H1 (cell line): ENCODE measurements at places on chromosomes 7 and 10. TPM values are rescaled to one million over a fixed set of nuclear protein-coding genes. Genes with fewer than 3 reads are reported as not detected.

The VAX1 gene
- total RNA-seq, result not detected in 2 replicates

The CYP26C1 gene
- 0.21 and 0.28 TPM in 2 replicates for total RNA-seq

The LRRN3 gene
- total RNA-seq, result 0.19 and 0.20 TPM in 2 replicates

The OPALIN gene
- not detected in 2 replicates for total RNA-seq

The PAPOLB gene
- total RNA-seq, result 0.11 and 0.15 TPM in 2 replicates

The ANKRD7 gene
- not detected in 2 replicates for total RNA-seq

DNA sequence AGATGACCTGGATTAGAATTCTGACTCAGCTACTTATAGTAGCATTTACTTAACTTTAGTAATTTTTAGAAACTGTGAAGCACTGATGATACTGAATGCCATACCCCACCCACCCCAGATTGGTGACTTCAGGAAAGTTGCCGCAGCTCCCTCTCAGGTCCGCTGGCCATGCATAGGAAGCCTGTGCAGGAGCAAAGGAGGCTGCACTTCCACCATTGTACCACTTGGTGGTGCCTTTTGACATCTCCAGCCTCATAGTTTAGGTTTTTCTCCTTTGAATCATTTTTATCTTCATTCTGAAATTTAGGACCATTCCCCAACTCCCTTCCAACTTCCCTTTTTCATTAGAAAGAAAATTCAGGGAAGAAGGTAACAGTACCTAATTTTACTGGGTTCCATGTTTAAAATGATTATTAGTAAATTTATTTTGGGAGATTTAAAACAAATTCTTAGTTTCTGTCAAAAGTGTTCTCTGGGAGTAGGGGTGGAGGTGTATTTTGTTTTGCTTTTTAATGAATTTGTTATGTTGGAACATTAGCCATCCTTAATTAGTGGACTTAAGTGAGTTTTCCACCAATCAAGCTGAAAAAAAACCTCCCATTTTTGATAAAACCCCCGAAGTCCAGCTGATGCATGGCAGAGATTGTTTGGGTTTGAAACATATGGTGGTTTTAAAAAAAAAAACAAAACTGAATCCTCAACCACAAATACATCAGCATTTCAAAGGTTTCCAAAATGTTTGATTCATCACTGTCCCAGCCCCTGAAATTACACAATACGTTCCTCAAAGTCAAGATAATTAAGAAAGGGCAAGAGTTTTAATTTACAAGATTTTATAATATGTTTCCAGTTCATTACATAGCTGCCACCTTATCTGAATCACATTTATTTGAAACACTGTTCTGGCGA, 109.6 kb downstream of the WNT2 start:
- H3K4me3 ChIP-seq, result no peak overlapping the region
- peak; percentile 70 for DNase-seq
- no peak overlapping the region for H3K27ac ChIP-seq
- no peaks in the 10 kb centered on the region for H3K36me3 ChIP-seq

DNA sequence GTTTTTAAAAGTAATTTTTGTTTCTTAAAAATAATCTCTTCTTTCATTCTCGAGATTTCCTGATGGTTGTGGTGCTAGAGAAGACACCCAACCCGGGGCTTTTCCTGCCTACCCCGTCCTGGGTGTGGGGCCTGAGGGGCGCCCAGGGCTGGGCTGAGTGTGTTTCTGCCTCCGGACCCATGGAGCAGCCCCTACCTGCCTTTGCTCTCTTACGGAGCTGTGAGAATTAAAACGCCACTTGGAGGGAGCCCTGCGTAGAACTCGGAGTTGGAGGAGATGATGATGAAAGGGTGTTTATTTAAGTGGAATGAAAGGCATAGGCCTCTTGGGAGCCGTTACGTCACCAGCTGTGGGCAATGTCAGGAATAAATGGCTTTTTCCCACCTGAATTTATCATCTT, 261.8 kb upstream of the SHH start:
- H3K27me3 ChIP-seq, result no peaks in the 10 kb centered on the region
- no peak overlapping the region for H3K27ac ChIP-seq
- no peak overlapping the region for H3K4me3 ChIP-seq
- no peaks in the 10 kb centered on the region for H3K4me1 ChIP-seq
- DNase-seq, result no peak
- H3K36me3 ChIP-seq, result no peaks in the 10 kb centered on the region

- no peak for DNase-seq
- H3K36me3 ChIP-seq, result no peaks in the 10 kb centered on the region
- no peak overlapping the region for H3K4me3 ChIP-seq
- no peaks in the 10 kb centered on the region for H3K4me1 ChIP-seq
These were observed 38.4 kb downstream of the STAM start for GRCh38 chr10:17682236-17682946.

GRCh38 chr7:26686448-26686981, 177.9 kb downstream of the SKAP2 start:
- no peaks in the 10 kb centered on the region for H3K27me3 ChIP-seq
- peak; percentile 19 for DNase-seq
- H3K27ac ChIP-seq, result no peak overlapping the region
- no peaks in the 10 kb centered on the region for H3K4me1 ChIP-seq
- H3K36me3 ChIP-seq, result no peaks in the 10 kb centered on the region

GRCh38 chr10:60291344-60291930, 98.2 kb downstream of the ANK3 start:
- H3K36me3 ChIP-seq, result no peaks in the 10 kb centered on the region
- H3K27me3 ChIP-seq, result no peaks in the 10 kb centered on the region
- H3K4me3 ChIP-seq, result no peak overlapping the region
- DNase-seq, result no peak

- no peak overlapping the region for H3K4me3 ChIP-seq
- DNase-seq, result no peak
- no peaks in the 10 kb centered on the region for H3K4me1 ChIP-seq
These were observed 364.5 kb downstream of the PLXDC2 start for GRCh38 chr10:20180766-20181165.

DNA sequence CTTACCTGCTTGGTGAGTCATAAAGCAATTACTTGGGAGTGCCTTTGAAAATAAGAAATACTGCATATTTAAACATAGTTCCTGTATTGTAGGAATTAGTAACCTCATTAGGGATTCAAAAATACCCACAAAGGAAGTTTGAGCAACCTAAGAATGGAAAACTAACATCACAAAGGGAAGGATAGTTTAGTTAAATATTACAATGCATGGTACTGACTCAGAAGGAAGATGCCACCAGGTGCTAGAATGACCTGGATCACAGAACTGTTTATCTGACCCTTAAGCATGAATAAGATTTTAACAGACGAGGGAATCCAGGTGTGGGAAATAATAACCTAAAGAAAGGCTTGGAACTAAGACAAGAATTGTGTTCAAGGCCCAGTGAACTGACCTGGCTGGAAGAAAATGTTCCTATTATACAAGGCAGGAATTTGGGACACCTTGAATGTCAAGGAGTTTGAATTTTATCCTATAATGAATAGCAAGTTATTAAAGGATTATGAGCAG, 106.4 kb downstream of the GSAP start:
- H3K4me3 ChIP-seq, result no peak overlapping the region
- H3K36me3 ChIP-seq, result no peaks in the 10 kb centered on the region
- no peak for DNase-seq
- peaks cover 10% of the 10 kb centered on the region for H3K4me1 ChIP-seq
- no peaks in the 10 kb centered on the region for H3K27me3 ChIP-seq

DNA sequence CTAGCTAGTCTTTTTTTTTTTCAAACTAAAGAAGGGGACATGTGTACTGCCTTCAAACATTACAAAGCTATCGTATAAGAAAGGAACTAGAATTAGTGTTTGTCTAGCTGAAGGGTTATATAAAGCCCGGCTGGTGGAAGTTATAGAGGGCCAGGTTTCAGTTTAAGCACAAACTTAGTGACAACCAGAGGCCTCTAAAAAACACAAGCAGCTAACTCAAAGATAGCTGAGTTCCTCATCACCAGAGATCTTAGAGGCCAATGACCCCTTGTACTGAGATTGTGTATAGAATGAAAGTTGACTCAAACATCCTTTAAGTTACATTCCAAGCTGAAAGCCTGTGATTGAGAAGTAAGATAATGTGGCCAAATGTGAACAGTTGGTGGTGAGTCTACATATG, 28.1 kb upstream of the SGMS1 start:
- no peaks in the 10 kb centered on the region for H3K27me3 ChIP-seq
- DNase-seq, result no peak
- no peaks in the 10 kb centered on the region for H3K4me1 ChIP-seq
- no peak overlapping the region for H3K4me3 ChIP-seq

DNA sequence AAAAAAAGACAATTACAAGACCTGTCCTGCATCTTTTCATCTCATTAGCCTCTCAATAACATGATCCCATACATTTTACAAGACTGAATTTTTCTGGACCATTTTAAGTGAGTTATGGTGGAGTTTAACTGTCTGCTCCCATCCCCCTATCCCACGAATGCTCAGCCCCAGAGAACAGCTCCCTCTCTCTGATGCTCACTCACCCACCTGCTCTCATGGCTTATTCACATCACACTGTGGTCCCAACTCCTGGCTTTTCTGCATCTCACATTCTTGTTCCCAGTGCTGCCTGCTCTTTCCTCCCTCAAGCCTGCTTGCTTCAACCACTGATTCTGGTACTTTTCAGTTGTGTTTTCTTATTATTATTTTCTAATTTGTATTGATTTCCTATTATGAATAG, 20.4 kb upstream of the CCSER2 start:
- no peak overlapping the region for H3K27ac ChIP-seq
- H3K36me3 ChIP-seq, result no peaks in the 10 kb centered on the region
- H3K4me1 ChIP-seq, result no peaks in the 10 kb centered on the region
- no peak overlapping the region for H3K4me3 ChIP-seq

DNA sequence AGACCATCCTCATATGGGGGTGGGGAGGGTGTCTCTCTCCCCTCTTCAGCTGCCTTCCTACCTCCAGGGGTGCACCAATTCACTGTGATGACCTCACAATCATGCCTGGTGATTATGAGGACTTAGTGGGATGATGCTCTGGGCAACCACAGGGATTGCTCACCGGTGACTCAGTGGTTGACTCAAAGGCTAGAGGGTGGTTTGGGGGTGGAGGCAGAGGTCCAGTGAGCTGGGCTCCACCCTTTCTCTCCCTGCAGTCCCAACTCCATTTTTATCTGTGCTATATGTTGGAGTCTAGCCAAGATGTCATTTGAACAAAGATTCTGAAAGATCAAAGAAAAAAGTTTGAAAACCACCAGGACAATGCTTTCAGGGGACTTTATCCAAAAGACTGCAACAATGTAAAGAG, 286.9 kb downstream of the KCNMA1 start:
- H3K36me3 ChIP-seq, result no peaks in the 10 kb centered on the region
- no peak for DNase-seq
- no peak overlapping the region for H3K4me3 ChIP-seq
- no peaks in the 10 kb centered on the region for H3K27me3 ChIP-seq
- H3K4me1 ChIP-seq, result no peaks in the 10 kb centered on the region

DNA sequence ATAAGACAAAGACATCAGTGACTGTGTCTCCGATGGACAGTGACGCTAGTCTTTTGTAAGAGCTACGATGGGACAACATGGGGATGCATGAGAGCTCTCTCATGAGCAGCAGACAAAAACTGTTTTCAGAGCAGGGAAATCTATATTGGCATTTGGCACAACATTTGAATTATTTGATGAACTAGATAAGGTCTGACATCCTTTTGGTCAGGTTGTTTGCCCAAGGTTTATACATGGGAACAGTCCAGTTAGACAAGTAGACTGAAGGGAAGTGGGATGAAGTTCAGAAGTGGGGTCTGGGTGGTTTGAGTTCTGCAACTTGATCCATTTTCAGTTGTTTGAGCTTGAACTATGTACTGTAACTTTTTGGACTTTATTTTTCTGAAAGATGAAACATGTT, 50.8 kb downstream of the BUB3 start:
- no peak for DNase-seq
- H3K36me3 ChIP-seq, result no peaks in the 10 kb centered on the region
- H3K4me1 ChIP-seq, result no peaks in the 10 kb centered on the region; the same call in 1 of the 2 replicates
- H3K27ac ChIP-seq, result no peak overlapping the region
- H3K4me3 ChIP-seq, result no peak overlapping the region

DNA sequence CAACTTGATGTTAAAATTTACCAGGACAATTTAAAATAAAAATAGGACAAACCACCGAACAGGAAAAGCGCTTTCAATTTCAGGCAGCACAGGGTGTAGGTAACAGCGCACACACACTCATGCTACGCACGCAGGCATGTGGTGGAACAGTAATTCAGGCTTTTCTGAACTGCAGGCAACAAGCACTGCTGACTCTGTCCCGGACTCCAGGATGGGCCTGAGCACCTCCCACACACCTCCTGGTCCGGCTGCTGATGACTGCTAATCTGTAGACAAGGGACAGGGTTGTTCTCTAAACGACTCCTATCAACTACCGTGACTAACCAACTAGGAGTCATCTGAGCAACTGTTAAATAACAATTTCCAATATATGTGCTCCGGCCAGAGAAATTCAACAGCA, 192.6 kb upstream of the FRMD4A start:
- no peak overlapping the region for H3K4me3 ChIP-seq
- no peaks in the 10 kb centered on the region for H3K27me3 ChIP-seq
- H3K27ac ChIP-seq, result no peak overlapping the region
- DNase-seq, result no peak
- no peaks in the 10 kb centered on the region for H3K36me3 ChIP-seq

DNA sequence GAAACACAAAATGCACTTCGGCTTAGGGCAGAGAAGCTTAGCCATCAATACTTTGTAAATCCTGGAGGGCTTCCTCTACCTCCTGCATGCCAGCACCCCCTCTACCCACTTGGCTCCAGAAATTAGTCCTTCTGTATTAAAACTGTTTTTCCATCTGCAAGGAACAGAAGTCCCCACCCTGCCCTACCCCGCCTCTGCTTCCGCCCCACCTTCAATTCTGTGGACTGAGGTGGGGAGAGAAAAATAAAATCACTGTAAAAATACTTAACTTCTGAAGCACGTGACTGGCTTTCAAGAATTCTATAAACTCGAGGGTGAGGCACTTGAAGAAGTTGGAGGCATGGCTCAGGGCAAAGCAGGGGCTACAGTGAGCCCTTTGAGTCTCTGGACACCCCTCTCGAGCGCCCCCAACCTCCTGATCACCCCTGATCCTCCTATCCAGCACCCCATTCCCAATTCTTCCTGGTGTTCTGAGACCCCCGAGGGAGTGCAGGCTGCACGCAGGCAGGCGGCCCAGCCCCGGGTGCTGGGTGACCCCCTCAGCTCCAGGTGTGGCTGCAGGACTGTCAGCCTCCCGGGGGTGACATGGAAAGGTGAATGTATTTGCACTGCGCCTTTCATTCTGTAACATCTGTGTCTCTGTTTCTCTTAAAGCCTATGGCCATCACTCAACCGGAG, 7.3 kb upstream of the KIAA1217 start:
- peaks cover 4% of the 10 kb centered on the region for H3K4me1 ChIP-seq
- H3K4me3 ChIP-seq, result no peak overlapping the region
- no peaks in the 10 kb centered on the region for H3K36me3 ChIP-seq
- H3K27ac ChIP-seq, result no peak overlapping the region
- no peaks in the 10 kb centered on the region for H3K27me3 ChIP-seq
- DNase-seq, result no peak

DNA sequence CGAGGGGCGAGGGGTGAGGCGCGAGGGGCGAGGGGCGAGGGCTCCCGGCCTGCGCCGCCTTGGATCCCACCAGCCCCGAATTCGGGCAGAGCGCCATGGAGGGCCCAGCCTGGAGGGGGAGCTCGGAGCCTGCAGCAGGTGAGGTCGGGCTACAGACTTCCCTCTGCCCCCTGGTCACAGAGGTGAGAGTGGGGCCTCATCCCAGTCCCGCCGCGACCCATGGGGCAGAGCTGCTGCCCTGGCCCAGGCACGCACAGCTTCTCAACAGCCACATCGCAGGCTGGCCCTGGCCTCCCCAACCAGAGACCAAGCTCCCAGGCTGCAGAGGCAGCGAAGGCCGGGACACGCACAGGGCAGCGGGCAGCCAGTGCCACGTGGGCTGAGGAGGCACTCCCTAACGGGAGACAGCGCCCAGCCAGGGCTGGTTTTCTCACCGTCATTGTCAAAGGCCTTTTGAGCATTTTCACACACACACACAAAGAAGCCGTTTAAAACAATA, 191.8 kb downstream of the PTPRN2 start:
- peaks cover 3% of the 10 kb centered on the region for H3K4me1 ChIP-seq
- H3K4me3 ChIP-seq, result no peak overlapping the region
- H3K36me3 ChIP-seq, result no peaks in the 10 kb centered on the region
- H3K27me3 ChIP-seq, result no peaks in the 10 kb centered on the region
